ENCODE measurements at places on chromosomes 5 and 9. TPM values are rescaled to one million over a fixed set of nuclear protein-coding genes. Genes with fewer than 3 reads are reported as not detected.

GRCh38 chr5:59034498-59035186 lies 451.8 kb downstream of the RAB3C start:
- DNase-seq = peak; percentile 81
- no peaks in the 10 kb centered on the region for H3K36me3 ChIP-seq
- H3K4me3 ChIP-seq = no peak overlapping the region
- H3K27ac ChIP-seq = peak overlapping the region; percentile 59
- H3K27me3 ChIP-seq = peaks cover 13% of the 10 kb centered on the region
- peaks cover 15% of the 10 kb centered on the region for H3K4me1 ChIP-seq

MARCHF3 gene
- total RNA-seq = 5.2 TPM

VCP gene
- 226 TPM for total RNA-seq

GRCh38 chr5:169521366-169521983 lies 62.1 kb upstream of the SPDL1 start:
- H3K27me3 ChIP-seq = no peaks in the 10 kb centered on the region
- no peak overlapping the region for H3K27ac ChIP-seq
- H3K4me1 ChIP-seq = no peaks in the 10 kb centered on the region
- H3K36me3 ChIP-seq = no peaks in the 10 kb centered on the region
- no peak for DNase-seq

CDC20B gene
- total RNA-seq = 0.32 TPM

KCTD16 gene
- 0.66 TPM for total RNA-seq

DNA sequence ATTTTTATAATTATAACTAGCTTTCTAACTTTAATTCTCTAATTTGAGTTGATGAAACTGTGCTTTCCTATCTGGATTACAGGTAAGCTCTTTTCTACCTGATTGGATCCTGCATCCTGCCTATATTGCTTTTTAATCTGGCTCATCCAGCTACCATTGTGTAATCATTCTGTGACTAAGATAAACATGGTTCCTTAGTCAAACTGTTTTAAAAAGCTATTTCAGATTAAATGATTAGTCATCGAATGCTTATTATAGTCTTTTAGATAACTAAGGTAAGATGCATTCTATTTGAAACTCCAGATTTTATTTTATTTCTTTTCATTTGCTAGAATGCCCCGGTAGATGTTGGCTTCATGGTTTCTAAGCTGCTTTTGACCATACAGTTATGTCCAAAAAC lies 50.7 kb downstream of the ICE1 start:
- H3K27me3 ChIP-seq = no peaks in the 10 kb centered on the region
- H3K27ac ChIP-seq = no peak overlapping the region
- DNase-seq = no peak
- H3K4me1 ChIP-seq = no peaks in the 10 kb centered on the region
- peaks cover 15% of the 10 kb centered on the region for H3K36me3 ChIP-seq
- H3K4me3 ChIP-seq = no peak overlapping the region

- H3K27me3 ChIP-seq = no peaks in the 10 kb centered on the region
- H3K36me3 ChIP-seq = no peaks in the 10 kb centered on the region
- no peak overlapping the region for H3K4me3 ChIP-seq
Measured at GRCh38 chr9:77810637-77811119, 162.6 kb upstream of the GNA14 start.

- H3K36me3 ChIP-seq = no peaks in the 10 kb centered on the region
- H3K27ac ChIP-seq = no peak overlapping the region
- no peaks in the 10 kb centered on the region for H3K27me3 ChIP-seq
- DNase-seq = no peak
- H3K4me1 ChIP-seq = no peaks in the 10 kb centered on the region
Measured at GRCh38 chr5:122901346-122901745, 55.9 kb downstream of the SNX24 start.

DNA sequence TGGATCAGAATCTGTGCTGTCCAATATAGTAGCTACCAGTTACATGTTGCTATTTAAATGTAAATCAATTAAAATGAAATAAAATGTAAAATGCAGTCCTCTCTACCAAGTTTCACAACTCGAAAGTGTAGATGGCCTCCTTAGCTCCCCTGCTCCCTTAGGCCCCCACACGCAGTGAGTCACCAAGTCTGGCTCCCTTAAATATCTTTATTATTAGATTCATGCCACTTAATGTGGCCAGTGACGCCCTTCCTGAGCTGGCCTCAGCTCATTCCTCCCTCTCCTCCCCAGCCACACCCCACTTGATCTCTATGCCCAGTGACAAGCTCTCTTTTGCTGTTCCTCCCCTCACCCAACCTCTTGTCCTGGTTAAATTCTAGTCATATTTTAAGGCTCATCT lies 88.4 kb upstream of the DNAH5 start:
- no peak overlapping the region for H3K27ac ChIP-seq
- no peak for DNase-seq
- H3K36me3 ChIP-seq = no peaks in the 10 kb centered on the region
- H3K27me3 ChIP-seq = no peaks in the 10 kb centered on the region
- H3K4me3 ChIP-seq = no peak overlapping the region

DNA sequence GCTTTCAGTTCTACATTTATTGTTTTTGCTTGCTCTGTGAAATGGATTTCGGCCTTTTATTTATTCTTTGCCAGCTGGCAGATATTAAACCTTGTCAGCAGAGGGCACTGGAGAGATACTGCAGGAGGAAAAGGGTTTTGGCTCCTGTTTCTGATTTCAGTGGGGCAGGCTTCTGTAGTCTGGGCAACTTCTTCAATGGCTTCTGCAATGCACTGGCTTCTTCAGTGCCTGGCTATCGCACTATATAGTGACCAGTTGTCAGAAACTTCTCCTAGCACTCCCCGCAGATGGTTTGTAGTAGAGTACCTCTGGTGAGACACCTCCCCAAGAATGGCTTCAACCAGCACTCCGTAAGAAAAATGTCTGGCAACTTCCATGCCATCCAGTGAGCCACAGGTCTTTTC lies 3.2 kb upstream of the NFX1 start:
- peaks cover 6% of the 10 kb centered on the region for H3K36me3 ChIP-seq
- H3K27ac ChIP-seq = no peak overlapping the region

GRCh38 chr9:79674052-79674777 lies 102.5 kb downstream of the TLE4 start:
- H3K27ac ChIP-seq = no peak overlapping the region
- DNase-seq = no peak
- no peaks in the 10 kb centered on the region for H3K27me3 ChIP-seq
- no peaks in the 10 kb centered on the region for H3K36me3 ChIP-seq
- no peaks in the 10 kb centered on the region for H3K4me1 ChIP-seq

CNTFR gene
- total RNA-seq = 29.8 TPM

DNA sequence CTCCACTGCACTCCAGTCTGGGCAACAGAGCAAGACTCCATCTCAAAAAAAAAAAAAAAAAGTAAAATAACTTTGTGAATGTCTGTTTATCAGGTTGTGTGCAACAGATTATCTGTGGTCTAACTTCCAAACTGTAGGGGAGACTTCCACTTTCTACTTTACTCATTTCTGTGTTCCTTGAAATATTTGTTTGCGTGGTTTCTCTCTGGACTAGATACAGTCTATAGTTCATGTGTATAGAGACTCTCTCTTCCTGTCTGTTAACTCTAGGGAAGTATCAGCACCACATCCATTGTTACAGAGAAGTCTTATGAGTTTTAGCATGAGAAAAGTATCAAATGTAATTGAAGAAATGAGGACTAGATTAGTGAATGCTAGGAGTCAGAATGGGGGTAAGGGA lies 168.3 kb downstream of the LPAR1 start:
- H3K36me3 ChIP-seq = no peaks in the 10 kb centered on the region
- no peak overlapping the region for H3K4me3 ChIP-seq
- no peaks in the 10 kb centered on the region for H3K27me3 ChIP-seq
- peaks cover 16% of the 10 kb centered on the region for H3K4me1 ChIP-seq
- no peak overlapping the region for H3K27ac ChIP-seq

- H3K27ac ChIP-seq = no peak overlapping the region
- H3K36me3 ChIP-seq = no peaks in the 10 kb centered on the region
- H3K4me3 ChIP-seq = no peak overlapping the region
- DNase-seq = no peak
- H3K27me3 ChIP-seq = no peaks in the 10 kb centered on the region
Measured at GRCh38 chr9:72193478-72193881, 44.2 kb downstream of the GDA start.

DNA sequence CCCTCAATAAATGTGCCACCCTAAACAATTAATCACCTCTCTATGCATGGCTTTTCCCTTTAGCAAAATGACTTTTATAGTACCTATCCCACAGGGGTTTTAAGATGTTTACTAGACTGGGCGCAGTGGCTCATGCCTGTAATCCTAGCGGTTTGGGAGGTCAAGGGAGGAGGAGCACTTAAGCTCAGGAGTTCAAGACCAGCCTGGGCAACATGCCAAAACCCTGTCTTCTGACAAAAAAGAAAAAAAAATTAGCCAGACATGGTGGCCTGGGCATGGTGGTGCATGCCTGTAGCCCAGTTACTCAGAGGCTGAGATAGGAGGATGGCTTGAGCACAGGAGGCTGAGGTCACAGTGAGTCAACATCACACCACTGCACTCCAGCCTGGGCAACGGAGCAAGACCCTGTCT lies 13.5 kb downstream of the SH3TC2 start:
- H3K4me1 ChIP-seq = no peaks in the 10 kb centered on the region
- no peak overlapping the region for H3K27ac ChIP-seq
- no peaks in the 10 kb centered on the region for H3K36me3 ChIP-seq
- no peak overlapping the region for H3K4me3 ChIP-seq
- DNase-seq = no peak
- no peaks in the 10 kb centered on the region for H3K27me3 ChIP-seq

Measured in cardiac muscle cell (in vitro differentiated cells and primary cell).